ENCODE measurements at places on chromosomes 4 and X.
A peak's percentile ranks its signal among the peaks of the same experiment; 100 is the strongest.

DNA sequence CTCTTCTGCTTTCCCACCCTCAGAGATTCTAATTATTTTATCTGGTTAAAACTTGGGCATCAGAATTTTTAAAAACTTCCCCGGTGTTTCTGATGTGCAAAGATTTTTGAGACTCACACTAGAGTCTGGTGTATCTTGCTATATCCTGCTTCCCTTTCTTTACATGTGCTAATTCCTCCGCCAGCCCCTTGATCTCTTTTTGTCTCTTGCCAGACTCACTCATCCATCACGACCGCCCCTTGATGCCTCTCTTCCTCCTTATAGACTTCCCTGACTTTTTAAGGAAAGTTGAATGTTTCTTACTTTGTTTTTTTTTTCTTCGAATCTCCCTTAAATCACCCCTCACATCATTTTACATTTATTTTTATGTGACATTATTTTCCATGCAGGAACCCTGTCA is 274.9 kb upstream of the PITX2 start:
- DNase-seq, result no peak

- DNase-seq, result no peak
Measured at GRCh38 chrX:9676306-9676705, 89.3 kb downstream of the GPR143 start.

- DNase-seq, result no peak
Measured at GRCh38 chr4:80461412-80461811, 125.9 kb downstream of the CFAP299 start.

DNA sequence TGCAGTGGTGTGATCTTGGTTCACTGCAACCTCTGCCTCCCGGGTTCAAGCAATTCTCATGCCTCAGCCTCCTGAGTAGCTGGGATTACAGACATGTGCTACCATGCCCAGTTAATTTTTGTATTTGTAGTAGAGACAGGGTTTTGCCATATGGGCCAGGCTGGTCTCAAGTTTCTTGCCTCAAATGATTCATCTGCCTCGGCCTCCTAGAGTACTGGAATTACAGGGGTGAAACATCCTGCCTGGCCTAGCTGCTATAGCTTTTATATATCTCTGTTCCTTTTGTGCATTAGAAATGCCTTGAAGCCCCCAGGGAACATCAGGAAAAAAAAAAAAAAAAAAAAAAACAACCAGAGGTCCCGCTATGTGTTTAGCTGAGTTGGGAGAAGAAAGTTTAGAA is 34.8 kb downstream of the UBE2K start:
- no peak for DNase-seq

DNA sequence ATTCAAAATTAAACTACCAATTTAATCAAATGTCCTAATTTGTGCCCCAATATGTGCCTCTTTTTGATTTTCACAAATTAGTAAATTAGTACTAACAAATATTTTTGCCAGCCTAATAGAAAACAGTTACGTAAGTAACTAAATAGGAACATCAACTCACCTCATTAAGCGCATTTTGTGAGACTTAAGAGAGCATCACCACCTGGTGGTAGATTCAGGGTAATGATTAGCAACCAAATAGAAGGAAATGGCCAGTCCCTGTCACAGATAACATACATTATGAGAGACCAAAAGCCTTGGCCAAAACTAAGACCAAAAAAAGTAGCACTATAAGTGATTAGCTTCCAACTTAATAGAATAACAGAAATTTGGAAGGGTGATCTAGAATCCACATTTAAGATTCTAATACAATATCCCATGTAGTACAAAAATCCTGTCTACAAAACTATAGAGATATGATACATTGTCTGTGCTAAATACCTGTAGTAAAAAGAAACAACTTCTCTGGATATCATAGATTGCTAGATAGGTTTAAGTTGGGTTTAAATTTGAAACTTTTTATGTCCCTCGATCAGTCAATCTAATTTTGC is 46.7 kb downstream of the C4orf46 start:
- DNase-seq, result peak; percentile 21

DNA sequence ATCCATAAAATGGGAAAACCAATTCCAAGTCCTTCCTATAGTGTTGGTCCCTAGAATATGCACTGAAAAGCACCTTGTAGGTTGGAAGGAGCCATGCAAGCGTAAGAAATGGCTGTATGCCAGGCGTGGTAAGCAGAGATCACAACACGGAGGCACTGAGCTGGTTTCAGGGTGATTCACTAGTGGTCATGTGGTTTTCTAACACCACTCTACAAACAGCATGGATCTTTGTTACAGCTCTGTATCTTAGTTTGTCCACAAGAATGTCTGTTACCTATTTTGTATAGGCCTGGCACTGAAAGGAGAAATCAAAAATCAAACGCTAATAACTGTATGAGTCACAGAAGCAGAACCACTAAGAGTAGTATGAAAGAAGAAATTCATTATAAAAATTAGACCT is 71.9 kb downstream of the MAGEB17 start:
- DNase-seq, result no peak

All from NCI-H1417 treated with DMSO at 0.1 percent for 48 hours (cell line).